8988T (cell line): ENCODE measurements at places on chromosomes 1 and 21.

DNA sequence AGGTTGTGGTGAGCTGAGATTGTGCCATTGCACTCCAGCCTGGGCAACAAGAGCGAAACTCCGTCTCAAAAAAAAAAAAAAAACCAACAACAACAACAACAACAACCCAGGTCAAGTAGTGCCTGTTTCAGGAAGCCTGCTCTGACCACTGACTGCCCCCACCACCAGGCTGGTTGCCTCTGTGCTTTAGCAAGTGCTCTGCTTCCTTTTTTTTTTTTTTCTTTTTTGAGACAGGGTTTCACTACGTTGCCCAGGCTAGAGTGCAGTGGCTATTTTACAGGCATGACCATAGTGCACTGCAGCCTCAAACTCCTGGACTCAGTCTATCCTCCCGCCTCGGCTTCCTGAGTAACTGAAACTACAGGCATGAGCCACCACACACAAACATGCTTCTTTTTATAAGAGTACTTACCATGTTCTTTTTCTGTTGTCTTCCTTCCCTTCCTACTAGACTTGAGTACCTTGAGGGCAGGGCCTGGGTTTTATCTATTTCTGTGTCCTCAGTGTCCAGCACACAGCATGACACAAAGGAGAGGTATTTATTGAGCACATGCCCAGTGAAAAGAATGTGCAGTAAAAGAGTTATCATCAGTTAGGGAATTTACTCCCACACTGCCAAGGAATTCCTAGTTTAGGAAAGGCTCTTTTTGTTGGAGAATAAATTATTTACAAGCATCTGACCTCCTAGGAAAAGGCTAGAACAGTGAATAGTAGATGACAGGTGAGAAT lies 9.9 kb upstream of the COA7 start:
- DNase-seq: no peak

DNA sequence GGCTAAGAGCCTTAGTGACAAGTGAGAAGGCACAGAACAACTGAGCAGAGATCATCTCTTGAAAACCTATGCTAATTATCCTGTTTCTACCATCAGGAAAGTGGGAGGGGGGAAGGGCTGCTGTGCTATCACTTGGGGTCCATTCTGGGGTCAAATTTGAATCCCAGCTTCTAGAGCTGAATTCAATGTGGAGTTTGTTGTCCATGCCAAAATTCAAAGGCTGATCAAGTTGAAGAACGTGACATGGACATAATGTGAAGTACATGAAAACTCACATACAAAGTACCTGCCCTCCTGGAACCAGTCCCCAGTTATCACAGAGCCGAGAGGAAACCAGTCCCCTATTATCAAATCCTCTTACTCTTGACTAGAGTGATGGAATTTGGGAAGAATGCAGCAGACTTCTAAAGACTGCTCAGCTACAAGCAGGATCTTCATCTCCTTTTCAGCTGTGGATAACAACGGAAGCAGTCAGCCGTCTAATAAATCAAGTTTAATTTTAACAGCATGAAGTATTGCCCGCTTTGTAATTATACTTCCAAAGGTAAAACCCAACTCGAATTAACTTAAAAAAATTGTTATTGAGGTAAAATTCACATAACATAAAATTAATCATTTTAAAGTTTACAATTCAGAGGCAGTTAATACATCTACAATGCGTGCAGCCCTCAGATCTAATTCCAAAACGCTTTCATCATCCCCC lies 78.3 kb downstream of the SLC45A1 start:
- no peak for DNase-seq

DNA sequence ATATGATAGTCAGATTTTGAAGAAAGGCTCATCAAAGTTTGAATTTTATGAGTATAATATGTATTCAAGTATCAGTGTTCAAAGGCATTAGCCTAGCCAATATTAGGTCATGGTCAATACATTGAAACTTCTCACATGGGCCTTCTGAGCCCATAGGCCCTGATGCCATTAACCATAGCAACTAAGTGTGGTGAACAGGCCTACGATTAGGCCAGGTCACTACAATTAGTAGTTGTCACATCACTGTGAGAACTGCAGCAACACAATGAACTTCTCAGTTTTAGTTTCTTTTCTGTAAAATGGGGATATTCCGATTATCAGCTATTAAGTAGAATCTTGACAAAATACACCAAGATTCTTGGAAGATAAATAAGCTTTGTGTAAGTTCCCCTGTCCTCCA lies 30.0 kb downstream of the CELF3 start:
- no peak for DNase-seq

- DNase-seq: no peak
Observed at GRCh38 chr1:65020774-65021173, 54.4 kb upstream of the JAK1 start.

DNA sequence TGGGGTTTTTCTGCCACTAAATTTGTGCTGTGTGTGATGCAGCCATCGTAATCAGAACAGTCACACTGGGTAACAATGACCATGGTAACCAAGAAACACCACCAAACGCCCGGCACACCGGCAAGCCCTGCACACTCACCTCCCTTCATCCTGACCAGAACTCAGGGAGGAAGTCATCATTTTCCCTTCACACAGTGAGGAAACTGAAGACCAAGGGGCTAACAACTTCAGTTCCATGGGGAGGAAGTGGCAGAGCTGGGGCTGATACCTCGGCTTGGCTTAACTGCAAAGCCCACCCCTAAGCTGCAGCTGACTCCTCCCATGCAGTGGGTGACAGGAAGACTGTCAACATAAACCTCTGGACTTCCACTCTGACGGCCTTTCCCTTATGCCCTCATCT lies 69.3 kb upstream of the BCAR3 start:
- DNase-seq: no peak

DNA sequence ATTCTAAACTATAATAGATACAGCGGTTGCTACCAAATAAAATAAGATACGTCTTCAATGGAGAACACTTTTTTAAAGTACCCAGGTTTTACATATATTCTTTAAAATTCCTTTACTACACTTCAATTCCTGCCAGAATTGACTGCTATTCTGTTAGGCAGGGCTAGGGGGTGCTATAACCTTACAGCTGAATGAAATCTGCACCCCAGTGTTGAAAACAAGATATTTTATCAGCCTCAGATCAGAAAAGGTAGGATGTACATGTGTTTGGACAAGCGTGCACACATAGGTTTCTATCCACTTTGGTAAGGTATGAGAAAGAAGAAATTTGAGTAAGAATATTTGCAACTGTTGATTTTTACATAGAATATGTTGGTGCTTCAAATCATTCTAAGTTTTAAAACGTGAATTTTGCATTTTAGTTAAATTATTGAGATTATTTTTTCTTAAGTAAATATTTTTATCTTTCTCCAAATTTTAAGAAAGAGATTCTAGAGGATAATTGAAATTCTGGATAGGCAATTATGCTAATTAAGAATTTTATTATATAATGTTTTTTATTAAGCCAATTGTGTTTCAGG lies 490.8 kb upstream of the ADGRL4 start:
- no peak for DNase-seq

DNA sequence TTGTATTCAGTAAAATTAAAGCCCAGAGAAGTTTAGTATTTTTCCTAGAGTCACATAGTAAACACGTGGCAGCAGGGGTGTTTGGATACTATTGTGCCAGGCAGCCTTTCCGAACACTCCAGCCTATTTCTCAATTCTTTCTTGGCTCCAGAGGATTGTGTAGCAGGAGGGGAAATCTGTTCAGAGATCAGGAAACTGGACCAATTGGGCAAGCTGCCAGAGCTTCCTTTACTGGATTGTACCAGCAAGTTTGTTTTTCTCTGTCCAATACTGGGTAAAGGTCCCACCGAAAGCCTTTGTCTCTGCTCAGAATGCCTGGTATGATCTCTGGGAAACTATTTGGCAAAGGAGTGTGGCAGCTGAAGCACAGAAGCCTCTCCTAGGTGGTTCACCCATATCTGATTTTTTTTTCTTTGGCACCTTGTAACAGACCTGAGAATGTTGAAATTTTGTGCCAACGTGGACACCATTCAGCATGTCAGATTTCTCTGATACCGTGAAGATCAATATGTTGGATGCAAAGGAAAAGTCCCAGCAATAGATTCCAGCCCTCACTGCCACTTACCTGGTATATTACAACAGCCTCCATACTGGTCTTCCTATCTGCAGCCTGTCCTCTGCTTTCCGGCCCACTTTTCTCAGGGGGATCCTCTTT lies 126.2 kb downstream of the FGGY start:
- no peak for DNase-seq

DNA sequence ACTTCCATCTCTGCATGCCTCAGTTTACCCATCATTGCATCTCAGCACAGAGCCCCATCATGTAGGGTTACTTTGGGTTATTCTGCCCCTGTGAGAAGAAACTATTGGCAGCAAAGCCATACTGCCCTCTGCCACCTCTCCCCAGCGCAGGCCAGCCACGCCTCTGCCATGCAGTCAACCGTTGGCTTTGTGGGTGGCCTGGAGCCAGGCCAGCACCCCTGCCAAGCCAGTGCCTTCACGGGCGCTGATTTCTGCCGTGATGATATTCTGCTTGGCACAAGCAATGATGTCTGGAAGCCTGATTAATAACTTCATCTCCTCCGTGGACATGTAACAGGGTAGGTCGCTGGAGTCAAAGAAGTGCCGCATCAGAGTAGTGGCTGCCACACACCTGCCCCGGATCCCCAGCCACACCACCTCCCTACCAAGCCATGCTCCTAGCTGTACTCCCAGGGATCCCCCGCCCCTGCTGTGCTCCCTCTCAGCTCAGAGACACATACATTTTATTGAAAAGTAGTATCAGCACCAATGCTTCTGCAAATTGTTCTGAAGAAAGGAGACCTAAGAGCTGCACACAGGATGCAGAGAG lies 15.0 kb upstream of the CEP85 start:
- DNase-seq: no peak

GRCh38 chr1:27122652-27123051 lies 32.3 kb downstream of the SLC9A1 start:
- DNase-seq: peak; percentile 62

GRCh38 chr1:11529763-11530730 lies 51.1 kb downstream of the DISP3 start:
- no peak for DNase-seq

DNA sequence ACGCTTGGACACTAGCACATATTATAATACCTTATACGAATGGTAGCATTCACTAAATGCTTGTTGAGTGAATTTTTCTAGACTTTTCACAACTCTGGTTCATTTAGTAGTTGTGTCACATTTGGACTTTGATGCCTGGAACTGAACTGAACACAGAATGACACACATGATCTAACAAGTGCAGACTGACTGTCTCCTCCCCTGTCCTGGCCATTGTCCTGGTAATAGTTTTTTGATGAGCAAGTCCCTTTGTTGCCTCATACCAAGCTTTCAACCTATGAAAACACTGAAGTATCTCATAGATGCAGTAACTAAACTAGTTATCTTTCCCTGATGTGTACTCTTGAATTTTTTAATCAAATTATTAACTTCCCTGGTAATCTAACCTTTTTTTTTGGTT lies 66.4 kb downstream of the LRRC8D start:
- DNase-seq: no peak

DNA sequence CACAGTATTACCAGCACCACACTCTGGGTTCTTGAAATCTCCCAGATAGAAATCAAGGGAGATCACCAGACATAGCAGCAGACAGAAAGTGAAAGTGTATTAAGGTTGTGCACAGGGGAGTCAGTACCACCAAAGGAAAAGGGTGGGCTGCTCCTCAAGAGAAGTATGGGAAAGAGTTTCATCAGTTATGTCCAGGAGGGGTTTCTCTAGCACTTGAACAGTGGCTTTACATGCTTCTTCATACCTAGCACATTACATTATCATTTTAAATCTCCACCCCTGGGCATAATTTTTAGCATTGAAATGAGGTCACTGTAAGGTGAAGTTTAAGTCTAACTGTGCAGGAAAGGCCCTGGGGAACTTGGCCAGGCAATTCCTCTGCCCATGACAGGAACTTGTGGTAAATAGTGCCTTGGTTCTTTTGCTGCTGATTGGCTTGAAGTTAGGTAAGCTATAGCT lies 601.0 kb downstream of the NUF2 start:
- no peak for DNase-seq

DNA sequence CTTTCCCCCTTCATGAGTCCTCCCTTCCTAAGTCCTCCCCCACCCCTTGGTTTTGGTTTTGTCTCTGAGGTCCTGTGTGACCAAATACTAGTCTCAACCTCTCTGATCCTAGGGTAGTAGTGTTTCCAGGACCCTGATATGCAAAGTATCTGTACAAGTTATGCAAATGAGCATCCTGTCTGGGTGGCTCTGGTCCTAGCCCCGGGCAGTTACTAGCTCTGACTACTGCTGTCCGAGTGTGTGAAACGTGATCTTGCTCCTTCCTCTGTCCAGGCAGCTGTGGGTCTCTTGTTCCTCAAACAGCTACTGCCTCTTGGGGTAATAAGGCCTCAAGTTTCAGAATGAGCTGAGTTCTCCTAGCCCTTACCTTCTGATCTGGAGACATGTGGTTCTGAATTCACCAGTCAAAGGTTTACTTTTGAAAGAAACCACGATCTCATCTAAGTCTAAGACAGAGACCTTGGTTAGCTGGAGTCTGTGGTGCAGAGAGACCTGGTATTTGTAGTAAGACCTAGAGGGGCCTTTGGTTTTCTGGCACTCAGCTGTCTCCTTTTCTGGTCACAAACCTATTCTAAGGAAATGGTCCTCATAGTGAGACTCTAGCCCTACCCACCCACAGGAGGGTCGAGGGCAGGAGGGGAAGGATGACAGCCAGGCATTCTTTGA lies 31.0 kb upstream of the IL19 start:
- DNase-seq: no peak

GRCh38 chr1:23553231-23554126 lies 5.8 kb downstream of the ID3 start:
- no peak for DNase-seq

GRCh38 chr21:34574601-34575529 lies 40.0 kb downstream of the RCAN1 start:
- DNase-seq: no peak

DNA sequence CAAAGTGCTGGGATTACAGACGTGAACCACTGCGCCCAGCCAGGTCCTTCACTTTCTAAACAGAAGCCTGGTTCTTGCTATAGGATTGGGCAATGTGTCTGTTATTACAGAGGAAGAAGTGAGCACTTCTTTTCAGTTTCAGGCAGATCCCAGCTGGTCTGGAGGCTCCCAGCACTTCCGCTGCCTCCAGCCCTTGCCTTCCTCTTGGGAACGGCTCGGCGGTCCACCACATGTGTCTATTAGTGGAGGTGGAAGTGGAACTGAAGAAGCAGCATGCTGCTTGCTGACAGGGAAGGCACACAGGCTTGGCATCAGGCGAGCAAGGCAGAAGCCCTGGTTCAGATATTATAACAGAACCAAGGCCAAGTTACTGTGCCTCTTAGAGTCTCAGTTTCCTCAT lies 17.0 kb downstream of the MKNK1 start:
- DNase-seq: no peak

DNA sequence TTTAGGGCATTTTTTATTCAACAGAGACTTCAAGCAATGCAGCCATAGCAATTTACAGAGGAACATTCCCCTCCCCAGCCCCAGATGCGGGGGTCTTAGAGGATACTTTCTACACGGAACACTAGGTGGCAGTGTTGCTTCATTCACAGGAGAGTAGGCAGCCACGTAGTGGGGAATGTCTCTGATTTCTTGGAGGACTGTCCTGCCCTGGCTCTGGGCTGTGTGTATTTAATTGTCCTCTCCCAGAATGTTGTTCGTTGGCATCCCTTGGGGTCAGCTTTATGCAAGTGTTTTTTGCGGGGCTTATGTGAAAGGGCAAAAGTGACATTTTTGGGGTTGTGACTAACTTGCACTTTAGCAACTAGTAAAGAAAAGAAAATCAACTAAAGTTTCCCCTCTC lies 96.9 kb downstream of the PAPPA2 start:
- DNase-seq: peak; percentile 35

- no peak for DNase-seq
Observed at GRCh38 chr1:89069951-89070350, 4.9 kb upstream of the GBP1 start.

GRCh38 chr1:66350001-66350547 lies 183.9 kb upstream of the SGIP1 start:
- no peak for DNase-seq

GRCh38 chr1:228346731-228347130 lies 59.9 kb downstream of the TRIM11 start:
- peak; percentile 9 for DNase-seq
